ENCODE measurements at places on chromosomes 5 and 9. TPM values are rescaled to one million over a fixed set of nuclear protein-coding genes. Genes with fewer than 3 reads are reported as not detected.

The HMCN2 gene
- under 0.01 TPM for total RNA-seq

The QRFP gene
- not detected for total RNA-seq

The KDM3B gene
- total RNA-seq = 36.3 TPM

The CXXC5 gene
- 41.7 TPM for total RNA-seq

The SH3RF2 gene
- total RNA-seq = 0.28 TPM

The ANKHD1 gene
- total RNA-seq = 42.4 TPM

The CDO1 gene
- total RNA-seq = 7.7 TPM

The SPINK4 gene
- total RNA-seq = 0.74 TPM

The HACD4 gene
- 6.9 TPM for total RNA-seq

The ZBED3 gene
- 0.28 TPM for total RNA-seq
